ENCODE measurements at places on chromosomes 16 and 17.
A peak's percentile ranks its signal among the peaks of the same experiment; 100 is the strongest.

- DNase-seq = no peak
These were observed 37.4 kb downstream of the CLEC16A start for GRCh38 chr16:10981697-10982216.

GRCh38 chr16:55502801-55503366 lies 6.0 kb upstream of the LPCAT2 start:
- DNase-seq = peak; percentile 84

DNA sequence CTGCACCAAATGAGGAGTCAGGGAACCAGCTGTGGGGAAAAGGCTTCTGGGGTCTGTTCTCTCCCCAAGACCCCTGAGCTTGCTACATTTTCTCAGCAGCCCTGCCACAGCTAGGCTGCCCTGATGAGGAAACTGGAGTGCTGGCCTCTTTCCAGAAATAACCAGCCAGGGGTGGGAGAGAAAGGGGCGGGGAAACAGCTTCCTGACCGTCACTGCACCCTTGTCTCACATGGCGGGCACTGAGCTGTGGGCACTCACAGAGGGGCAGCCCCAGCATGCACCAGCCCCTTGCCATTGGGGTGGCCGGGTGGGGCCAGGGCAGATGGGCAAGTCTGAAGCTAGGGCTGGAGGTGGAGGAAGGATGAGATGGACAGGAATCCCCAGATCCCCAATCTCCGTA lies 2.9 kb downstream of the SRL start:
- no peak for DNase-seq

- DNase-seq = no peak
These were observed 49.5 kb upstream of the CRHR1 start for GRCh38 chr17:45734598-45734997.

DNA sequence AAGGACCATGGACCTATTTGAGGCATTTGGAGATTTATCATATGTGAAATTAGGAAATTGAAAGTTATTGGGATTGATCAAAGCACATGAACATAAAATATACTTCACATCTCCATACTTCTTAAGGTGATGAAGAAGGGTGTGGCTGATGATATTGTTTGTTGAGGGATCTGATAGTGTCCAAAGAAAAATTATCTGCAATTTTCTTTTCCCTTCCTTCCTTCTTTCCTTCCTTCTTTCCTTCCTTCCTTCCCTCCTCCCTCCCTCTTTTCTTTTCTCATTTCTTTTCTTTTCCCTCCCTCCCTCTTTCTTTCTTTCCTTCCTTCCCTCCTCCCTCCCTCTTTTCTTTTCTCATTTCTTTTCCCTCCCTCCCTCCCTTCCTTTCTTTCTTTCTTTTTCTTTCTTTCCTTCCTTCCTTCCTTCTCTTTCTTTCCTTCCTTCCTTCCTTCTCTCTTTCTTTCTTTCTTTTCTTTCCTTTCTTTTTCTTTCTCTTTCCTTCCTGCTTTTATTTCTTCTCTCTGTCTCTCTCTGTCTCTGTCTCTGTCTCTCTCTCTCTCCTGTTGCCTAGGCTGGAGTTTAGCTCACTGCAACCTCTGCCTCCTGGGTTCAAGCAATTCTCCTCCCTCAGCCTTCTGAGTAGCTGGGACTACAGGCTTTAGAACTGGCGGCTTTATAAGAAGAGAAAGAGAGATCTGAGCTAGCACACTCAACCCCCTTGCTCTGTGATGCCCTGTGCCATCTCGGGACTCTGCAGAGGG lies 20.9 kb upstream of the ITPRIPL2 start:
- DNase-seq = no peak

- no peak for DNase-seq
These were observed 106.2 kb upstream of the ZNF469 start for GRCh38 chr16:88276591-88276990.
